ENCODE measurements at places on chromosomes 7 and 10. TPM values are rescaled to one million over a fixed set of nuclear protein-coding genes. Genes with fewer than 3 reads are reported as not detected.

GRCh38 chr10:25817200-25817599, 116.8 kb upstream of the MYO3A start:
- no peak for DNase-seq

PDE6C gene
- not detected for total RNA-seq

SKIDA1 gene
- 3.1 TPM for total RNA-seq

GRCh38 chr10:100157156-100157555, 28.7 kb downstream of the ERLIN1 start:
- no peak for DNase-seq

DNA sequence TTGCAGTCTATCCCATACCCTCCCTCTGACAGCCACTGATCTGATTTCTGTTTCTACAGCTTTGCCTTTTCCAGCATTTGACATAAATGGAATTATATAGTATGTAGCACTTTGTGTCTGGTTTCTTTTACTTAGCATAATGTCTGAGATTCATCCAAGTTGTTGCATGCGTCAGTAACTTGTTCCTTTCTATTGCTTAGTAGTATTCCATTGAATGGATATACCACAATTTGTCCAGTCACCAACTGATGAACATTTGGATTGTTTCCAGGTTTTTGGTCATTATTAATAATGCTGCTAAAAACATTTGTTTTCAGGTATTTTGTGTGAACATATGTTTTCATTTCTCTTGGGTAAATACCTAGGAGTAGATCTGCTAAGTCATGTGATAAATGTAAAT, 6.5 kb upstream of the KIAA1549 start:
- no peak for DNase-seq

SDK1 gene
- 11.2 TPM for total RNA-seq
